ENCODE measurements at places on chromosomes 1 and 21.

DNA sequence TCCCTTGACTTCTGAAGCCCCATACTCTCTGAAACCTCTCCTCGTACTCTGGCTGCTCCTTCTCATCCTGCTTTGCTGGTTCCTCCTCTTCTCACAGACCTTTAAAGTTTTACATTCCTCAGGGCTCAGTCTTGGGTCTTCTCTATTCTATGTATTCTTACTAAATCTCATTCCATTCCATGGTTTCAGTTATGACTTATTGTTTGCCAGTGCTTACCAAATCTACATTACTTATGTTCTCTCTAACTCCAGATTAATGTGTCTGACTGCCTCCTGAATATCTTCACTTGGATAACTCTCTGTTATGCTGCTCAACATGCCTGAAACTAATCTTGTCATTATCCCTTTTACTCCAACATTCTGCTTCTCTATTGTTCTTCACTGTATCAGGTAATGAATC, 5.4 kb upstream of the SLC35D1 start:
- DNase-seq: no peak

GRCh38 chr1:176110203-176110602, 96.9 kb downstream of the COP1 start:
- DNase-seq: no peak

GRCh38 chr21:42039470-42039901, 29.3 kb upstream of the ZBTB21 start:
- DNase-seq: no peak

DNA sequence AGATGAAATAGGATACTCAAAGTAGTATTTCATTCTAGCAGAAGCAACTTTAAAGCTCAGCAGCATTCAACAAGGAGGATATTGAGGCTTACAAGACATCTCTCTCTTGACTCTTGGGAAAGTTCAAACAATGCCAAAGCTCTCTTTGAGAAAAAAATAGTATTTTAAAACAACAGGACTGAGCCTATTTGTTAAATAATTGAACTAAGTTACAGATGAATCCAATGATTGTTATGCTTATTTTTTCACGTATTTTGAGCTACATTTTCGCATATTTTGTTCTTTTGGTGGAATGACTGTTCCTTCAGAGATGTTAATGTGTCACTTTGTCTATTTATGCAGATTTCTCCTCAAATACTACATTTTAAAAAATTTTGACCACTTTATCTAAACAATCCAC, 200.7 kb downstream of the KCTD3 start:
- no peak for DNase-seq

DNA sequence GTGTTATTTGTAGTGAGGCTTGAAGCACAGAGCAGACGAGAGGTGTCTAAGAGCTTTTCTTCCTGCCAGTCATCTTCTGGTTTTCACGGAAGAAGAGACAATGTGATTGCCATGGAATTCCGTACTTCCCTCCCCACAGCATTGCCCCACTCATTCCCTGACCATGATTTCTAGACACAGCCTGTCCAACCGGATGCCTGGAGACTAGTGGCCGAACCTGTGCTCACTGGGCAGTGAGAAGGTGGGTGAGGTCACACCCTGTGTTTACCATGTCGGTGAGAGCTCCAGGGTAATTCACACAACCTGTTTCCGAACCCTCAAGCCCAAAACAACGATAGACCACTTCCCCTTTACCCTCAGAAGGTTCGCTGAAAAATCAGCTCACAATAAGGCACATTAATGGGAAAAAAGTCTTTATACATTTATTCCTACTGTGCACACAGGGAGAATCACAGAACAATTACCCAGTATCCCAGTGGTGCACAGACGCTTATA, 271.9 kb upstream of the FMN2 start:
- DNase-seq: no peak

DNA sequence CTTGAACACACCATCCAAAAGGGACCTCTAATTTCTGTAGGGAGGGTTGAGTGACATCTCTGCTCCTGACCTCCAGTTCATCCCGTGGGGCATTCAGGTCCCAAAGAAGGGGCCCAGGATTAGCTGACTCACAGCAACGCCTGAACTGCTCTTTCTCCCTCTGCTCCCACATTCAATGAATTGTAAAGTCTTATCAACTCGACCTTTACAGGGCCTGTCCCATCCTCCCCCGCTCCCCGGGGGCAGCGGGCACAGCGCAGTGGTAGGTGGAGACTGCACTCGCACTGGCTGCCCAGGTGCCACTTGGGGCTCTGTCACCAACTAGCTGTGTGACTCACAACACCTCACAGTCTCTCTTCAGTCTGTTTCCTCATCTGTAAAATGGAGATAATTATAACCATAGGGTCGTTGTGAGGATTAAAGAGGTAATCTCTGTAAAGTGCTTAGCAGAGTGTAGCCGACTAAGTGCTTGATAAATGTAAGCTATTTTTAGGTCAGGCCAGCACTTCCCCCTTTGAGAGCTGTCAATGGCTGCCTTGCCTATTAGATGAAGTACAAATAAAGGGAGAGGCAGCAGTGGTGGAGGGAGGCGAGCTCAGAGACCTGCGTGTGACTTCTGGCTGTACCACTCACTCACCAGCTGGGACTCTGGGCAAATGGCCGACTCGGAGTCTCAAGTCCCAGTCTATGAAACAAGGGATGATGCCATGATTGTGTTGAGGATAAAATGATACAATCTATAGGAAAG, 637 bp upstream of the MYBPHL start:
- no peak for DNase-seq

DNA sequence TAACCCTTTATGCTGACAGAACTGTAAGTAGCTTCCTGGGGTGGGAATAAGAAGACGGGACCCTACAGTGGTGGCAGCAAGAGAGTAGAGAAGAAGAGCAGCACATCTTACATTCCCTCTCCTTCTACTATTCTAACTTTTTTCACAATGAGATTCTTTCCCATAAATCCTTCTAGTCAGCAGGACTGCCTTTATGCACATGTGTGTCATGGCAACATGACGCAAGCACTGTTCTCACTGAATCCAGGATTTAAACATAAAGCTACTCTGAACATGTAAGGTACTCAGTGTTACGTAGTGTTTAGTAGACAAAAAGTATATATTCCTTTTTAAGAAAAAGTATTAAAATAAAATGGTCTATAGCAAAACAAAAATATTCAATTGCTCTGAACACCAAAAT, 309.7 kb upstream of the LYPLAL1 start:
- no peak for DNase-seq

- no peak for DNase-seq
Measured at GRCh38 chr1:89590341-89591080, 42.4 kb upstream of the LRRC8C start.

DNA sequence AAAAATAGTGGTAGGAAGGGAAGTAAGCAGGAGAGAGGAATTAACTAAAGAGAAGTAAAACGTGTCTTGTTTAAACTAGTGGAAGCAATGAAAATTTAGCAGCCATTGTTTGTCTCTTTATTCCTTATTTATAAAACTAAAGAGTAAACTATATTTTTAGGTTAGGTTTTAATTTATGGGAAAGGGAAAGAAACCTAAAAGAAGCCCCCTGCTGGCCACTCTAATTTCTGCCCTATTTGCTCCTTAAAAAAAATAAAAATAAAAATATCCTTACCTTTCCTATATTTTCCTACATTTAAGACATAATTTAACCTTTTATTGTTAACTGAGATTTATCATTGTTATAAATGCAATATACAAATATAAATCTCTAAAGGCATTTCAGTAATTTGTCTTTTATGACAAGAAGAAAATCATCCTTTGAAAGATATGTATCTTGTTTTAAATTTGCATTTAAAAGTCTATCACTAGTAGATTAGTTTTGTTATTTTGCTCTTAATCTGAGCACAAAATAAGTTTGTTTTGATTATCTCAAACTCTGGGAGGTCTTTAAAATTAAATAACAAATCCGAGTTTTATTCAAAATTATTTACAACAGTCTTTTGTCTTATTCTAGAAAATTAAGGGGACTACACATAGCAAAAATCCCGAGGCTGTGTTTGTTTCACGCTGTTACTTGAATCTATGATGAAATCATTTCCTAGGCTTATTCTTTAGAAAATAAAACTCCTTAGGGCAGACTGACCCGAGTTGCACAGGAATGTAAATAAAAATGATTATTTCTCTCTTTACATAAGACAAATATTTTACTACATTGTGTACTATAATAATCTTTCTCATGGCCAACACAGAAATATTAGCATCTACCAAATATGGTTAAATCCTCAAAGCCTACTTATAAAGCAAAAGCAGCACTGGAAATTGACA, 201.7 kb downstream of the NRIP1 start:
- DNase-seq: no peak

DNA sequence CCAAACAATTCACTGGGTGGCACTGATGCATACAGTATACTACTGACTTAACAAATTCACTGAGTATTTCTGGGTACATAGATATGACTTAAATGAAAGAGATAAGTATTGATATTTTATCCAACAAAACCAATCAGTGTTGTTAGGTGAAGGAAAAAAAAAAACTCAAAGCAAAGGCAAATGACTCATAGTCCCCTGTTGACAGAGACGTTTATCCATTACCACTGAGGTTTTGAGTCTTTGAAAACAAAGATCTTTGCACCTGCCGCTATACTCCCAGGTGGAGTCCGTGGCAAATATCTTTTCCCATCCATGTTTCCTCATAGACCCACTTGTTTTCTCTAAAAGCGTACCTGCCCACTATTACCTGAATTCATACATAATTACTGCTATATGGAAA, 18.4 kb downstream of the DYNLT5 start:
- DNase-seq: no peak

GRCh38 chr1:151237678-151238466, 16.7 kb upstream of the PSMD4 start:
- no peak for DNase-seq

- DNase-seq: no peak
Measured at GRCh38 chr1:14571810-14572767, 26.4 kb upstream of the KAZN start.

- no peak for DNase-seq
Measured at GRCh38 chr1:229461032-229461668, 27.3 kb upstream of the ACTA1 start.

- DNase-seq: no peak
Measured at GRCh38 chr1:99645203-99645602, 710 bp upstream of the PALMD start.

GRCh38 chr1:38657207-38657840, 202.2 kb downstream of the RRAGC start:
- DNase-seq: no peak

DNA sequence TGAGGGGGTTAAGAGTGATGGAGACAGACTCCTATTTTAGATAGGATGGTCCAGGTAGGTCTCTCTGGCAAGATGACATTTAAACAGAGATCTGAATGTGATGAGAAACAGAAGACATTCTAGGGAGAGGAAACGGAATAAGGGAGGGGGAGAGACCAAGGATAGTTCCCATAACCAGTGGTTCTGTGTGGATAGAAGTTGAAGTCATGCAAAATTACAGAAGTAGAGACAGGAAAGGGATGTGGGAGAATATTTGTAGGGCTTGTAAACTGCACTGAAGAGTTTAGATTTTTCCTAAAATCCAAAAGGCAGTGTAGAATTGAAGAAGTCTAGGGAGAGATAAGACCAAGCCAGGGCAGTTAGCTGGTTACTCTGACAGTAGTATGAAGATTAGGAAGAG, 200.6 kb downstream of the GRIK1 start:
- DNase-seq: no peak

DNA sequence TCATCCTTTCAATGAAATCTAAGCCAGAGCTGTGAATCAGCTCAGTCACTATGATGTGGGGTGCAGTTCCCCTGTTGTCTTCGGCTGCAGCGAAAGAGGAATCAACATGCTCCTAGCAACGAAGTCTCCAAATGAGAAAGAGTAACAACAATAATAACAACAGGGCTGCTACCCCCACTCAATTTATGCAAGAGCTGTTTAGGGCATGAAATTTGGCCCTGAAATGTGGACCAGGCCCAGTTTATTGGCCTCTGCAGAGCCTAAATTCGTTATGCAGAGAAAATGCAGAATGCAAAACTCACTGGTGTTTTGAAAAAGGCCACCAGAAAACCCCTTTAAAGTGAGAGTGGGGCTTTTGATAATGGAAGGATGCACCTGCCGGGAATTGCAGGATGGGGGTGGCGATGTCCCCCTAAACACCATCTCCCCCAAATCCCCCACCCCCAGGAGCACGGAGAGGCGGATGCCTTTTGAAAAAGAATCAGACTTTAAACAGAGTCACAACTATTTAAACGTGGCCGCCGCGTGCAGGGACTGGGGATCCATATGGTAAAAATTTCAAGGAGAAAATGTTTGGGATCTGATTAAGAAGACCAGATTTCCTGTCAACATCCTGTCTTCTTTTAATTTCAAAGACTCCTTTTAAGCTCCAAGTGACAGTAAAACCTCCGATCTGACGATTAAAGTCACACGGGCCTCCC, 1.9 kb downstream of the RUNX3 start:
- DNase-seq: no peak

DNA sequence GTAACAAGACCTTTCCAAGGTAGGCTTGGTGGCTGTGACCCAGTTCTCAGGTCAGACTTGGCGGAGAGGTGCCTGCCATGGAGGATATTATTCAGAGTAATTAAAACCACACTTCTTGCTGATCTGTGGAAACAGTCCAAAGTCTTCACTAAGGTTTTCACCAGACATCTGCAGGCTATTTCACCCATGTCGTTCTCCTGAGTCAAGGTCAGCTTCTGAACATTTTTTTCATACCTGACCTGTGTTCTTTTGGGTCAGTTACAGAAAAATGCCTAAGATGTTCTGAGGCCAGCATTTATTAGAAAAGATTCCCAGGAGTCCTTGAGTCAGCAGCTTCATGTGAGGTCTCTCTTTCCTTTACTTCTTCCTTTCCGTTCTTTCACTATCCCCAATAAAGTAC, 54.9 kb downstream of the RGL1 start:
- no peak for DNase-seq

DNA sequence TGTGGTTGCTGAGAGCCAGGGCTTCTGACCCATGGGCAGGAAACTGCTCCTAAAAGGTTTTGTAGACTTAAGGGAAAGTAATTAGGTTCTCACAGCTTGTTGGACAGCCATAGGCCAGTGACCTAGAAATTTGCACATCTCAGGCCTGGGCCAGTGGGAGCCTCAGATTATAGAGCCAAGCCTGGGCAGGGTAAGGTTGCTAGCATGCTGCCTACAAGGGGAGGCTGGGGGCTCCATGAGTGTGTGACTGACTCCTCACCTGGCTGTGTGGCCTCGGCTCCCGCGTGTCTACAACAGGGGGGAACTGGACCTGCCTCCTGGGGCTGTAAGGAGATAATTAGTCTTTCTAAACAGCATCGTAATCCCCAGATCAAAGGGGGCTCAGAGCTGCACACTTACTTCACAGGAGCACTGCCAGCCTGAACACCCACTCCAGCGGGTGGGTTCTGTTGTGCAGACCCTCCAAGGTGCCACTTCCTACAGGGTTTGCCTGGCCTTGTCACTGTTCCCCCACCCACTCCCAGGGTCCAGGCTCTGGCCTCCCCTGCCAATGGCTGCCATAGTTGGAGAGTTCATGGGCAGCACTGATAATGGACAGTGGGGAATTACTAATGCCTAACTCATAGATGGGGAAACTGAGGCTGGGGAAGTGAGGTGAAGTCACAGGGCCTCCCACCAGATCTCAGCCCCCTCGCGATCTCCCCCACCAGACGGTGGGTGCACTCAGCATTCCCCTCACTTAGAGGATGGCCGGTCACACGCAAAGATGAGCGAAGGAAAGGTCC, 230.4 kb upstream of the TMEM51 start:
- DNase-seq: no peak

GRCh38 chr21:16912075-16912474, 600.8 kb upstream of the CXADR start:
- no peak for DNase-seq

Measured in CD4-positive, alpha-beta T cell treated with Interleukin-21 for 1 hour (primary cell).